ENCODE measurements at places on chromosomes 13 and 19.

DNA sequence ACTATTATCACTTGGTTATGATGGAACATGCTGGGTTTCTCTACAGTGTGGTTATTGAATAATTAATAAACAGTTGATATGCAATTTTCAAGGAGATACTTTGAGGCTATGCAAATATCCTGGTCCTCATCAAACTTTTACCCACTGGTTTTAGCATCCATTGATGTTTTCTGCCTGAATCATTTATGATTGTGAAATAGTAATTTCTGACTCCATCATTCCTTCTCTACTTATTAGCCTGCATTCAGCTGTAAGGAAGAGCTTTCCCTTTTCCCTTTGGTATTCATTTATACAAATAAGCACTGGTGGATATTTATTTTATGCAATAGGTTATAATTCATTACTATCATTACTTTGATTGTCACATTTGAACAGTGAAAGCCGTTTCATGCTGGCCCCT lies 13.9 kb upstream of the DNAJC15 start:
- no peak for DNase-seq

GRCh38 chr19:13033244-13033643 lies 38.0 kb downstream of the NFIX start:
- DNase-seq: no peak

DNA sequence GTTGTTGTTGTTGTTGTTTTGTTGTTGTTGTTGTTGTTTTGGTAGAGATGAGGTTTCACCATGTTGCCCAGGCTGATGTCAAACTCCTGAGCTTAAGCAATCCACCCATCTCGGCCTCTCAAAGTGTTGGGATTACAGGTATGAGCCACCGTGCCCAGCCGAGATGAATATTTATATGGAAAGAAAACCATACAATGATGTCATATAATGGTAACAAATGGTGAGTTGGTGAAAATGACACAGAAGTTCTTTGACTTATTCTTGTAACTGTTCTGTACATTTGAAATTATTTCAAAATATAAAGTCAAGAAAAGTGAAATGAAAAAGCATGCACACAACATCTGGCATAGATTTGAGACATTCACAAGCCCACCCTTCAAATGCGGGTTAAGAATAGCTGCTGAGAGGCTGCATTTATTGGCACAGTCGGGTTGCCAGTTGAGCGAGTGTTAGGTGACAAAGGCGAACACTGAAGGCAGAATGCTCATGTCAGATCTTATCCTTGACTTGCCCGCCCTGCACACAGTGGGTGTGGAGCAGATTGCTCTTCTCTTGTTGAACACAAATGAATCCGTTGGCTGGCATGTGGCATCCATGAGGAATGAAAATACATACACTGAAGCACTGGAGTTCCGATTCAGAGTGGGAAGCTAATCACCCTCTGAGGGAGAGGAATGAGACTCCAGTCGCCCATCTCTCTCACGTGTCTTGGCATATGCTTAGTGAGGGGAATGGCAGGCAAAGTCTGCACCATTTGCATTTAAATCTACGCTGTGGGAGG lies 15.8 kb upstream of the UBE2S start:
- DNase-seq: no peak

- no peak for DNase-seq
Observed at GRCh38 chr19:13538601-13539253, 32.4 kb upstream of the CACNA1A start.

- no peak for DNase-seq
Observed at GRCh38 chr13:56015919-56016318, 1124.8 kb upstream of the PRR20A start.

GRCh38 chr13:21095311-21095710 lies 33.9 kb upstream of the LATS2 start:
- DNase-seq: no peak

- peak; percentile 66 for DNase-seq
Observed at GRCh38 chr13:110236831-110237261, 70.1 kb downstream of the COL4A1 start.

- no peak for DNase-seq
Observed at GRCh38 chr19:1311543-1312091, 25.9 kb downstream of the EFNA2 start.

DNA sequence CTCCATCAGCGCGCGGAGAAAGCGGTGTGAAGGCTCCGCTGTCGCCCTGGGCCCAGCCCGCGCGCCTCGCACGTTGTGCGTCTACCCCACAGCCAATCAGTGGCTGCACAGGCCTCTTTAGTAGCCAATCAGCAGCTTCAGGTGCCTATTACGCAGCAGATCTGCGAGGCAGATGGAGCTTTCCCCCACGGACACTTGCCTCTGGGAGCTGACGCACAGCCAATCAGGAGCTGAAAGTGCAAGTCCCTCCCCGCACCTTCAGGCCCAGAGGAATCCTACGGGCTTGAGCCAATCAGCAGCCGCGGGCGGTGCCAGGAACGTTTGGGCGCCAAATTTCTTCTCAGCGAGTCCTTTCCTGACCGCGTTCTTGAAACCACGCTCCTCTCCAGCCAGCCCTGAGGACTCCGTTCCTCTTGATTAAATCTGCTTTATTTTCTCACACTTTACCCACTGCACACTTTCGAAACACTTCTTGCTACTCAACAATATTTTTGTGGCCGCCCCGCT lies 39.9 kb downstream of the SIGLEC7 start:
- DNase-seq: no peak

DNA sequence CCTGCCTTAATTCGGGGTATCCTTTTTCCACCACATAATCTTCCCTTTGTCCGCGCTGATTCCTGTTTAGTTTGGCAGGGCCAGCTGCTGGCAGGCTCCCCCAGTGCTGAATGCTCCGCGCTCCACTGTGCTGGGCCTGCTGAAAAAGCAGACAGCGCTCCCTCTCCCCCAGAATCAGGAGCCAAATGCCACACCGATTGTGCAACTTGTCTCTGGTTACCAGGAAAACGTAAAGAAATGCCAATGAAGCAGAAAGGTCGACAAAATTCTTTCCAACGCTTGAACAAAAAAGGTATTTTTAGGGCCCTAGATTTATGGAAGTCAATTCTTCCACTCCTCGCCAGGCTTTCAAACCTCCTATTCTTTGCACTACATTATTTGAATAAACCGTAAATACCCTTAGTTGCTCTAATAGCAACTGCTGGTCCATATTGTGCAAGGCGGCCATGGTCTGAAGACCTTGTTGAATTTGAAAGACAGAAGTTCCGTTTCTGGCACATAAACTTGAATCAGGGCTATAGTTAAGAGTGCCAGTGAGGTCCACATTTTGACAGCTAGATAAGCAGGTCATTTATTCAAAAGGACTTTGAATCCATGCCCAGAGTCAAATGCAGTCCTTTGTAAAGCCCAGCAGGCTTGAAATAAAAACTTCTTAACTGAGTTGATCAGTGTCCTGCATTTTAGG lies 206.7 kb upstream of the RFC3 start:
- DNase-seq: peak; percentile 78

DNA sequence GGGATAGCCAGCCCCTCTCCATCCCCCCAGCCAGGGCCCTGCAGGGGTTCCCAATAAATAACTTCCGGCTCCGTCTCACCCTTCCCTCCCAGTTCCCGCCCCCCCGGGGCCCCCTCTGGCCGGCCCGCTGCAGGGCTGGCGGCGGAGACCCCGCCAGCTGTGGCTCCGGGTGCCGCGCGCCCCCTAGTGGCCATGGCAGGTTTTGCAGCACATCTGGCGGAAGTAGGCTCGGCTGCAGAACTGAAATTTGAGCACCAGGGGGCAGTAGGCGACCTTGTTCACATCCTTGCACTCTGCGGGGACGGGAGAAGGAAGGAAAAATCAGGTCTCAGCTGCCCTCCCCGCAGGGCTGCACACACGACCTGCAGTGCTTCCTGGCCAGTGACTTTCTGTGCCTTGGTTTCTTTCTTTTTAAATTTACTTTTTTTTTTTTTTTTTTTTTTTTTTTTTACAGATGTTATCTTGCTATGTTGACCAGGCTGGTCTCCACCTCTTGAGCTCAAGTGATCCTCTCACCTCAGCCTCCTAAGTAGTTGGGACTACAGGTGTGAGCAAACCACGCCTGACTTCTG lies 3.6 kb upstream of the MYO1F start:
- peak; percentile 82 for DNase-seq

- DNase-seq: no peak
Observed at GRCh38 chr13:98785405-98785804, 32.9 kb upstream of the SLC15A1 start.

DNA sequence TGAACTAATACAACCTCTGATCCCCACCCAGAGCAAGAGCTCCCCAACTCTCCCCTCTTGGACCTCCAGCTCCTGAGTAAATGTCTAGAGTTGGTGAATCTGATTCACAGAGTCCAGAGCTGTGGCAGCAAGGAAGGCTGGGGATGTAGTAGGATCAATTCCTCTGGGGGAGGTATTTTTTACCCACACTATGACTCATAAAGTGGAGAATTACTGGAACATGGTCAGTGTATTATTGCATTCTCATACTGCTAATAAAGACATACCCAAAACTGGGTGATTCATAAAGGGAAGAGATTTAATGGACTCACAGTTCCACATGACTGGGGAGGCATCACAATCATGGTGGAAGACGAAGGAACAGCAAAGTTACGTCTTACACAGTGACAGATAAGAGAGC lies 496.7 kb downstream of the EFNB2 start:
- DNase-seq: no peak

DNA sequence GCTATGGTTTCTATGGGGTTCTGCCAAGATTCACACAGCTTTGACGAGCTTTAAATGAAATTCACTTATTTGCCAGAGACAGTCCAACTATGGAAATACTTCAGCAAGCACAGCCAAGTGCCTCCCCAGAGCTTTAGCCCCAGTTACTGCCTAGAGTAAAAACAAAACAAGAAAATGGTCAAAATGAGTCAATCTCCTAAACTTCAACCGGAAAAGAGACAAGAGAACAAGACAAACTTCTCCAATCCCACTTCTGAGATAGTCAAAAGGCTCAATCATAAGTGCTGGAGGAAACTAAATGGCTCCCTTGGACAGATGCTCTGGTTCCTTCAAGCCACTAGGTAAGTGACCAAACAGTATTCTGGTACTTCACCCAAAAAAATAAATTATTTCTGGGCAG lies 65.8 kb downstream of the KATNAL1 start:
- no peak for DNase-seq

GRCh38 chr13:43354153-43354945 lies 331.0 kb downstream of the DNAJC15 start:
- no peak for DNase-seq

GRCh38 chr13:95289020-95289444 lies 12.2 kb downstream of the ABCC4 start:
- DNase-seq: no peak

- no peak for DNase-seq
Observed at GRCh38 chr19:18896421-18896841, 473 bp upstream of the CERS1 start.

DNA sequence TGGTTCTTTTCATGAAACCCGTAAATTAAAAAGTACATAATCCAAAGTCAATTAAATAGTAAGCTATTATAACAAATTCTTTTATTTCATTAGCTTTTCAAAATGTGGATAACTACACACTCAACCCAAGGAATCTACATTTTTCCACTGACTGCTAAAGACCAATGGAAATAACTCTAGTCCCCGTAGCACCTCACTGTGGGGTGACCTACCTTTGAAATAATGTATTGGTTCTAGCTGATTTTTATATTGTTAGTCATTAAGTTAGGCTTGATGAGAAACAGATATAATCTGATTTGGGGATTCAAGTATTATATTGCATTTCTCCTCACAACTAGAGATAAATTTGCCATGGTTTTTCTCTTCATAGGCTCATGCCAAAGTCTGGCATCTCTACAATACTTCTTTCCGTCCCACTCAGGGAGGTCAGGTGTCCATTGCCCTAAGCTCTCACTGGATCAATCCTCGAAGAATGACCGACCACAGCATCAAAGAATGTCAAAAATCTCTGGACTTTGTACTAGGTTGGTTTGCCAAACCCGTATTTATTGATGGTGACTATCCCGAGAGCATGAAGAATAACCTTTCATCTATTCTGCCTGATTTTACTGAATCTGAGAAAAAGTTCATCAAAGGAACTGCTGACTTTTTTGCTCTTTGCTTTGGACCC lies 37.3 kb downstream of the KL start:
- DNase-seq: no peak

GRCh38 chr19:38932425-38933179 lies 1.9 kb downstream of the MRPS12 start:
- no peak for DNase-seq

DNA sequence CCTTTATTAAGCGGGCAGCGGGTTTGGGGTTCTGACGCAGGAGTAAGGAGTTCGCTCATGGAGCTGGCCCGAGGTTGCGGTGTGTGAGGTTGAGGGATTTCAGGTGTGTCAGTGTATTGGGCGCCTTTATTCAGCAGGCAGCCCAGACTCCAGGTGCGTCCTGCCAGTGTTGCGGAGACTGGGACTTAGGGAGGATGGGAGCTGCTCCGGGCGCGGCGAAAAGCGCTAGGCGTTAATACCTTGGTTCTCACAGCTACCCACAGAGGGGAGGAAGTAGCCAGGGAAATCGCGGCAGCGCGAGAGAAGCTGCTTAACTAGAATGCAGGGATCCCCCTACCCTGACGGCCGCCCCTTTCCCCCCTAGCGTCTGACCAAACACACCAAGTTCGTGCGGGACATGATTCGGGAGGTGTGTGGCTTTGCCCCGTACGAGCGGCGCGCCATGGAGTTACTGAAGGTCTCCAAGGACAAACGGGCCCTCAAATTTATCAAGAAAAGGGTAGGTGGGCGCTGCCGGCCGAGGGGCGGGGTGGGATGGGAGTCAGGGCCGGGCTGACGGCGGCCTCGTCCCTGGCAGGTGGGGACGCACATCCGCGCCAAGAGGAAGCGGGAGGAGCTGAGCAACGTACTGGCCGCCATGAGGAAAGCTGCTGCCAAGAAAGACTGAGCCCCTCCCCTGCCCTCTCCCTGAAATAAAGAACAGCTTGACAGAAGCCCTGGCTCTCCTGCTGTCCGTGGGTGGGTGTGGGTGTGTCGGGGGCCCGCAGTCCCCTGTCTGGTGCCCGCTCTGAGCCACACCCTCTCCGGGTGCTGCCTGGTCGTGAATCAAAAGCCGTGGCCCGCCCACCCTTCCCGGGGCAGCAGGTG lies 1.1 kb downstream of the RPL36 start:
- DNase-seq: peak; percentile 81

GRCh38 chr19:18203408-18203862 lies 407 bp downstream of the RAB3A start:
- peak; percentile 39 for DNase-seq

GRCh38 chr13:24925318-24926231 lies 161.6 kb downstream of the RNF17 start:
- DNase-seq: no peak
